ENCODE measurements at places on chromosomes 6 and 20.
A peak's percentile ranks its signal among the peaks of the same experiment; 100 is the strongest.

DNA sequence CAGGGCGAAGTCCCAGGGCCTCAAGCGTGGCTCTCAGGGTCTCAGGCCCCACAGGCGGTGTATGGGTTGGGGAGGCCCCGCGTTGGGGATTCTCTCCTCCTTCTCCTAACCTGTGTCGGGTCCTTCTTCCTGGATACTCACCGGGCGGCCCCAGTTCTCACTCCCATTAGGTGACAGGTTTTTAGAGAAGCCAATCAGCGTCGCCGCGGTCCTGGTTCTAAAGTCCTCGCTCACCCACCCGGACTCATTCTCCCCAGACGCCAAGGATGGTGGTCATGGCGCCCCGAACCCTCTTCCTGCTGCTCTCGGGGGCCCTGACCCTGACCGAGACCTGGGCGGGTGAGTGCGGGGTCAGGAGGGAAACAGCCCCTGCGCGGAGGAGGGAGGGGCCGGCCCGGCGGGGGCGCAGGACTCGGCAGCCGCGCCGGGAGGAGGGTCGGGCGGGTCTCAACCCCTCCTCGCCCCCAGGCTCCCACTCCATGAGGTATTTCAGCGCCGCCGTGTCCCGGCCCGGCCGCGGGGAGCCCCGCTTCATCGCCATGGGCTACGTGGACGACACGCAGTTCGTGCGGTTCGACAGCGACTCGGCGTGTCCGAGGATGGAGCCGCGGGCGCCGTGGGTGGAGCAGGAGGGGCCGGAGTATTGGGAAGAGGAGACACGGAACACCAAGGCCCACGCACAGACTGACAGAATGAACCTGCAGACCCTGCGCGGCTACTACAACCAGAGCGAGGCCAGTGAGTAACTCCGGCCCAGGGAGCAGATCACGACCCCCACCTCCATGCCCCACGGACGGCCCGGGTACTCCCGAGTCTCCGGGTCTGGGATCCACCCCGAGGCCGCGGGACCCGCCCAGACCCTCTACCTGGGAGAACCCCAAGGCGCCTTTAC is at the start of gene HLA-G:
TSS of gene HLA-G (plus strand) at position 247 of the 892 bp plus-strand sequence. CDS start at position 267, 20 bp downstream.
- DNase-seq = no peak

GRCh38 chr6:107506145-107506544 is 16.2 kb downstream of the SOBP start:
- DNase-seq = no peak

DNA sequence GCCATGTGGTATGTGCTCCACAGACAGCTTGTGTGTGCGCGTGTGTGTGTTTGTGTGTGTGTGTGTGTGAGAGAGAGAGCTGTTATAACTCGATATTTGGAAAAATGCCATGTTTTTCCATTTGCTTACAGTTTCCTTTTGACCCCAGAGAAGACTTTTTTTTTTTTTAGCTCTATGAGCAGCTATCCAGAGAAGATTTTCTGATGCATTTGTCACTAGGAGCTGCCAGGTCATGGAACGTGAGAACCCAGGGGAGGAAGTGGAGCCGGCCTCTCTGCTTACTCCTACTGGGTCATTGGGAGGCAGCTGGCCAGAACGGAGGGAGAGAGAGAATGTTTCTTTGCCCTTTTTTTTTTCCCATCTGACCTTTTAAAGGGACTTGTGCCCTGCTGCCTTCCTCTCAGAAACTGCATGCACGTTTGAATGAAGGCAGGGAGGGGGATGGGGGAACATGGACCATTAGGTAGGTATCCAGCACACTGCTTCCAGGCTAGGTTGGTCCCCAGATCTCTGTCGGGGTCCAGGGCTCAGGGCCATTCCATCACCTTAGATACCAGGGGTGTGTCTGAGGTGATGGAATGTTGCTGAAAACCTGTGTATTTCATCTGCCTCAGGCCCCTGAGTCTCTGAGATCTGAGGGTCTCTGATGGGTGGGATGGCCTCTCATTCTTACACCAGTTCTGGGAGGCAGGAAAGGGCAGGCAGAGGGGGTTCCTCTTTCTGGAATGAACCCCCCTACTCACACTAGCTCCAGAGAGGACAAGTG is 11.2 kb upstream of the MRPS18A start:
- DNase-seq = no peak

GRCh38 chr20:42530855-42531448 is 658.8 kb downstream of the PTPRT start:
- DNase-seq = no peak

DNA sequence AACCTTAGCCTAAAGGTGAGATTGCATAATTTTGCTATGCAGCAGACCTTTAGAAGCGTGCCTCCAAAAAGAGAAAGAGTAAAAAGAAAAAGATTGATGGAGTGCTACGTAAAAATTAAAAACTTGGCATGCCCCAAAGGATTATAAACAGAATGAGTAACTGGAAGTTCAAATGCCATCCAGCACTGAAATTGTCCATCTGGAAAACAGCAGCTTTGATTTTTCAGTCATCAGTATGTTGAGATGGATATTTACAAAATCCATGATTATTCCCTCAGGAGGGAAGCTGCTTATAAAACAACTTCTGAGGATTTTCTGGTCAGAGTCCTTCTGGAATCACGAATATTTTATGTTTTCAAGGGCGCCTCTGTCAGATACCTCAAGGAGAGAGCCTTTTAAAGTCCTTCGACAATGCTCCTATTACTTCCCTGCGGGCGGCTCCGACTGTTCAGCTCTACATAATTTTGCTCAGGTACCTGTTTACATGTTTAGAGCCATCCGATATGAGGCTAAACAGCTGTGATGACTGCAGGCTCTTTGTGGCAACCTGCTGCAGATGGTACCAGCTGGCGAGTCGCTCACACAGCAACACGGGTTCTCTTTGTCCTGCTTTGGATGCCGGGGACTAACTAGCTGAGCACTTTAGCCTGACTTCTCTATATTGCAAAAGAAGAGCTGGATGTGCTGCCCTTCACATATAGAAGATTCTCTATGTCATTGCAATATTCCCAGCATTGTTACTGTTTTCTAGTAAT is 83.3 kb downstream of the RCAN2 start:
- DNase-seq = no peak

GRCh38 chr6:44072959-44073611 is 54.2 kb downstream of the MRPL14 start:
- DNase-seq = peak; percentile 37

DNA sequence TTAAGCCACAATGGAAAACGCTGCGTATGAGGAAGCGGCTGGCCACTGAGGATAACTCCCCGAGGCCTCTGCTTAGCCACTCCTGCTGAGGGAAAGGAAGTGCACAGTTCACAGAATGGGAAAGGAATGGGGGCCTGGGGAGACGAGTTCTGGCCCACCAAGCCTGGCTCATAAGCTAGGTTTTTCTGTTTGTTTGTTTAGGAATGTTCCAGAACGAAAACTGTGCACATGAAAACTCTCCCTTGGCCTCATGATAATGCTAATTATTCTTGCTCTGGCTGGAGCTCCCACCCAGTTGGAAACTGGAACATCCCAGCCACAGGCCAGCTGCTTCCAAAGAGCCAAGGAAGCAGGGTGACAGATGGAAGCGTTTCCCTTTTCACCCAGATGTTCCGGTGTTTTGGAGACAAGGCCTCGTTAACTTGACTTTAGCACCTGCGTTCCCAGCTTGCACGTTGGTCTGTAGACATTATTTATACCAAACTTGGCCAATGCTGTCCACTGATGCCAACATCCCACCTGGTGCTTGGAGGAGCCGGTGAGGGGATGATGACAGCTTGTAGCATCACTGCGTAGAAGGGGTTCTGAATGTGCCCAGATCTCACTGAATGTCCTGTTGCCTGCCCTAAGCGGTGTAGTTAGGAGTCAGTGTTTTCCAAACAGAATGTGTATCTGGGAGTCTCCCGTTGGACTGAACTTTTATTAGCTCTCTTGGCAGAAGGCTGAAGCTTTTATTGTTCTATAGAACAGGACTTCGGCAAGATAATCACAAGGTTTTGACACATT is 34.5 kb downstream of the APCDD1L start:
- DNase-seq = no peak

DNA sequence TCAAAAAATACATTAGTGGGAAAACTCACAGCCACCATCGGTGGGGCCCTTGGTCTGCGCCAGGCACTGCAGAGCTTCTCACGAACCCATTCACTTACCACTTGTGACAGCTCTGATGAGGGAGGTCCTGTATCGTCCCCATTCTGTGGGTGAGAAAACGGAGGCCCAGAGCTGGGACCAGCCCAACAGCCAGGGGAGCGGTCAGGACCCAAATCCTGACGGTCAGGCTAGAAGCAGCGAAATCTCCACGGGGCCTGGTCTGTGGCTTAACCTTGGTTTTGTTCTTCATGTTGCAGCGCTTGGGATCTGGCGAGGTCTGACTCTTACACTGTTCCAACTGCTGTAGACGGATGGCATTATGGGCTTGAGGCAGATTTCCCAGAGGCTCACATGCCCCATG is 7.7 kb upstream of the VSX1 start:
- DNase-seq = no peak

DNA sequence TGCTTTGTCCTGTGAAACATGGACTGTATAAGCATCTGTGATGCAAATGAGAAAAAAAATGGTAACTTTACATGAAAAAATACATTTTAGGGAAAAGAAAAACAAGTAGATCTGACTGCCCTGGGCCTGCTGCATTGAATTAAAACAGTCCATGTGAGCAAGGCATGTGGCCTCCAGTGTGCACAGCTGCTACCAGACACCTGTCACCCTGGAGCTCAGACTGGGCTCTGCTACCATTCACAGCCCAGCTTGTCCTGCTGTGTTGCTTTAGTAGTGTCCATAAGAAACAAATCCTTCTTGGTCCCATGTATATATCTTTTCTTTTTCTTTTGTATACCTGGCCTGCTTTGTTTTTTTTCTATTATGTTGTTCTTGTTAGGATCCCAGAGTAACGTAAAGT is 315.9 kb downstream of the NKAIN2 start:
- no peak for DNase-seq

- no peak for DNase-seq
Observed at GRCh38 chr6:111982681-111983080, 71.2 kb upstream of the CCN6 start.

- DNase-seq = no peak
Observed at GRCh38 chr20:4011226-4011975, 4.0 kb downstream of the RNF24 start.

- DNase-seq = no peak
Observed at GRCh38 chr6:48881551-48881950, 581.5 kb downstream of the MMUT start.

GRCh38 chr6:137903933-137904821 is 37.1 kb downstream of the TNFAIP3 start:
- DNase-seq = no peak

GRCh38 chr6:54307439-54307910 is 766 bp upstream of the TINAG start:
- DNase-seq = no peak

- DNase-seq = no peak
Observed at GRCh38 chr6:96184798-96185197, 169.0 kb downstream of the FUT9 start.

DNA sequence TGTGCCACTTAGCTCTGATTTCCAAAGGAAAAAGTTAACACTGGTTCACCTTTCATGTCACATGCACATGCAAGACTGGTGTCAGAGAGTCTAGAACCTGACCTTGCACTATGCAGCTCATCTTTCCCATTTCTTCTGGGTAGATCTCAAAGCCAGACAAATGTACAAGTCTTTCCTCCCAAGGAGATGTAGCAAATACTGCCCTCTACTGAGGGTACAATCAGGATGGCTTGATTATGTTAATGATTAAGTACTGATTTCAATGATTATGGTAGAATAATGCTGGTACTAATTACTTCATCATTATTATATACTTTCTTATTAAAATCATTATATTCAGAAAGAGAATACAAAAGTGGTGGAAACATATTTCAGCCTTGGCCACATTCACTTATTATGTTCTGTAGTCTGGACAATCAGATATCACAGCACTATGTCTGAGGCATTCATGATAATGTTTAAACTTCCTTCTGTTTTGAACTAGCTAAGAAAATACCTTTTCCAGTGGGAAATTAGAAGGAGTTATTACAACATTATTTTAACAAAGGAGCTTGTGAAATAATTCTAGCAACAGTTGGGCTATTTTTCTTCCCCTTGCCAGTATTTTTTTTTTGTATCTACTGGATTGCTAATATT is 68.5 kb upstream of the FOXO3 start:
- no peak for DNase-seq

- no peak for DNase-seq
Observed at GRCh38 chr6:144286503-144287393, 1.6 kb downstream of the UTRN start.

GRCh38 chr6:35148167-35148741 is 7.1 kb upstream of the TCP11 start:
- DNase-seq = no peak

- no peak for DNase-seq
Observed at GRCh38 chr6:104019075-104019753, 840.5 kb downstream of the HACE1 start.

DNA sequence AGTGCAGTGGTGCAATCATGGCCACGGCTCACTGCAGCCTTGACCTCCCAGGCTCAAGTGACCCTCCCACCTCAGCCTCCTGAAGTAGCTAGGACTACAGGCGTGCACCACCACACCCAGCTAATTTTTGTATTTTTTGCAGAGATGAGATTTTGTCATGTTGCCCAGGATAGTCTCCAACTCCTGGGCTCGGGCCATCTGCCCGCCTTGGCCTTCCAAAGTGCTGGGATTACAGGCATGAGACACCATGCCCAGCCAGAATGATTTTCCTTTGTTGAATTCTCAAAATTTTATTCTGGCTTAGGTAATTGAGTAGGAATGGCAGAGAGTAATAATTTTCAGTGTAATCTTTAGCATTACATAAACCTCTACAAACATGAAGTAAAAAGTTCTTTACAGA is 37.1 kb downstream of the SLC16A10 start:
- DNase-seq = no peak

DNA sequence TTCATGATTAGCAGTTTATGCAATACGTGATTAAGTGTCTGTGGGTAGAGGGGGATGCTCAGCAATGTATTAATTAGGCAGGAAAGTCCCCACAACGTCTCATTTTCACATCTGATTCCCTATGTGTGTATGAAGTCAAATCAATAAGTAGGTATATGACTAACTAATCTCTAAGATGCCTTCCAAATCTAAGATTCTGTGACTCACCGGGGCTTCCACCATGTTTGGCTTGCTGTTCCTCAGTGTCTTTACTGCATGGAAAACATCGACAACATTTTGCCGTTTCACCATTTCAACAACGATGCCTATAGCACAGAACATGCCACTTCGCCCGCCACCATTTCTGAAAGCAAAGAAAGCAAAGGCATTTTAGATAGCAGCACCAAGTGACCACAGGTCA is 72.0 kb upstream of the THEMIS start:
- peak; percentile 32 for DNase-seq

- DNase-seq = no peak
Observed at GRCh38 chr6:33587529-33587928, 7.5 kb upstream of the BAK1 start.

GRCh38 chr6:152155792-152156191 is 348.3 kb downstream of the ESR1 start:
- DNase-seq = no peak

GRCh38 chr6:30508890-30509736 is 19.8 kb downstream of the HLA-E start:
- DNase-seq = no peak
